CD14-positive monocyte (primary cell): ENCODE measurements at places on chromosomes 4 and X.

DNA sequence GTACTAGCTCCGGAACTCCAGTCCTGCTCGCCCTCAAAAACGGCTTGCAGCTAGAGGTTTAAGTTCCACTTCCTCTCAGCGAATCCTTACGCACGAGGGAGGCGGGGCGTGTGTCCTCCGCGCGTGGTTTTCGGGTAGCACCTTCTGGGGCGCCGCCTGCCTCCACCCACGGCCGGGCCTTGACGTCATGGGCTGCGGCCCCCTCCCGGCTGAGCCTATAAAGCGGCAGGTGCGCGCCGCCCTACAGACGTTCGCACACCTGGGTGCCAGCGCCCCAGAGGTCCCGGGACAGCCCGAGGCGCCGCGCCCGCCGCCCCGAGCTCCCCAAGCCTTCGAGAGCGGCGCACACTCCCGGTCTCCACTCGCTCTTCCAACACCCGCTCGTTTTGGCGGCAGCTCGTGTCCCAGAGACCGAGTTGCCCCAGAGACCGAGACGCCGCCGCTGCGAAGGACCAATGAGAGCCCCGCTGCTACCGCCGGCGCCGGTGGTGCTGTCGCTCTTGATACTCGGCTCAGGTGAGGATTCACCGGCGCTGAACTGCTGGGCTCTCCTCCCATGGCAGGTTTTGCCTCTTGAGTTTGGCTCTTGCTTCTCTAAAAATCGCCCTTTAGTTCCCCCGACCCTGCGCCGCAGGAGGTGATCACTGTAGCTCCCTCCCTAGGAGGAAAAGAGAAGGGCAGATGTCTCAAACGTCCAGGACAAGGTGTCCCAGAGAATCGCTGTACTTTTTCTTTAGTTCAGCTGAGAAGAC, at the start of gene AREG:
Gene AREG, plus strand, starts transcription at position 246 of the 752 bp plus-strand sequence. Its CDS starts 210 bp downstream, at position 456.
- DNase-seq = peak; percentile 73

DNA sequence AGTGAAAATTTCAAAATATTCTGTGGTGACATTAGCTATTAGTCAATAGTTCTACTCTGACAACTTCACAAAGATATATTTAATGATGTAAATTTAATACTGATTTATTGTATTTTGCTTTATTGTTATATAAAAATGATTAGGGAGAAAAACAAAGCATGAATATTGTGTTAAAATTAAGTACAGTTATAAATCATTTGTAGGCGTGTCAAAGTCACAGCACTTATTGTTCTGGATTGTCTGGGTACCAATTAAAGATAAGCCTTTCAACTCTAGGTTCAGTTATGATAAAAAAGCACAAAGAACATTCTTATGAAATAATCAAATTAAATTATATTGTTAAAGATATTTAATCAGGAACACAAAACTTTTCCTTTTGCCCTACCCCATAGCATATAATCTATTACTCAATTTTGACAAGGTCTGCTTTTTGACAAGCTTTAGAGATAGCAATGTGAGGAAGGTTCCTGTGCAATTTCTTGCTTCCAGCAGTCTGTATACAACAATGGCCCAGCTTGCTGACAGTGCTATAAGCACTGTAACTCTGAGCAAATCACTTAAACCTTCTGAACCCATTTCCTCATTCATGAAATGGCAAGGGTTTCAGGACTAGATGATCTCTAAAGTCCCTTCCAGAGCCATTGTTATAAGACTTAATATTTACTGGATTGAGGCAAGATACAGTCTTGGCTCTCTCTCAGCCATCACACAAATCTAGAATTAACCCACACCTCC, 910.3 kb upstream of the LCORL start:
- DNase-seq = no peak

DNA sequence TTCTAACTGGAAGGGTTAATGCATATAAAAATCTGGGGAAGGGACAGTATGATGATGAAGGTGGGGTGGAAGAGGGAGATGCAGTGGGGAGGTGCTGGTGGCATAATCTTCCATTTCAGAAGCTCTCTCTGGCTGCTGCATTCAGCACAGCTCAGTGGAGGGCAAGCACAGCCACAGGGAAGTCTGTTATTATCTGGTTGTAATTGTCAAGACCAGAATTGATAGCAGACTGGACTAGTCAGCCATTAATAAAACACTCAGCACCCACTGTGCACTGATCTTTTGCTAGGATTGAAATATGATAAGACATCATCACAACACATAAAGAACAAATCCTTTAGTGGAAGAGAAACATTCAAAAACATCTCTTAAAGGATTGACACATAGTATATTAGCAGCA, 414.2 kb upstream of the LCORL start:
- no peak for DNase-seq

GRCh38 chr4:140705625-140706275, 50.4 kb downstream of the TBC1D9 start:
- DNase-seq = no peak

GRCh38 chr4:113445286-113445685, 316.3 kb downstream of the CAMK2D start:
- no peak for DNase-seq

DNA sequence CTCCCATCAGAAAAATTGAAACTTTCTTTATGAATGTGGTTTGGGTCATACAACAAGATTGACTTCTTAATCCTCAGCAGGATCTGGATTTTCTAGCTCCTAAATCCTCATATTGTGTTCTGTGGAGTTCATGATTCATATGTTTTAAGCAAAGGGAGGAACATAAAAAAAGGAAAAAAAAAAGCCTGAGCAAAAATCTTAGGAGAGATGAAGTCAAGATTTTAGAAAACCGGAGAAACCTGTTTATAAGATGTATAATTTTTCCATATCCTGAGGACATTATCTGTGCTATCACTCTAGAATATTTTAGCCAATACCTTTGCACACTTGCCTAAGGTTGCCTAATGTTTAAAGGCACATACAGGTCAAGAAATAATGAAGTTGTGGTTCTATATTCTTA, 7.0 kb upstream of the EREG start:
- DNase-seq = no peak

DNA sequence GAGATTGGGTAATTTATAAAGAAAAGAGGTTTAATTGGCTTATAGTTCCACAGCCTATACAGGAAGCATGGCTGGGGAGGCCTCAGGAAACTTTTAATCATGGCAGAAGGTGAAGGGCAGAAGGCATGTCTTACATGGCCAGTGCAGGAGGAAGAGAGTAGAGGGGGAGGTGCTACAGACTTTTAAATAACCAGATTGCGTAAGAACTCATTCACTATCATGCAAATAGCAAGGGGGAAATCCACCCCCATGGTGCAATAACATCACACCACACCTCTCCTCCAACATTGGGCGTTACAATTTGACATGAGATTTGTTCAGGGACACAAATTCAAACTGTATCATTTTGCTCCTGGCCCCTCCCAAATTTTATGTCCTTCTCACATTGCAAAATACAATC, 353.8 kb upstream of the PABPC5 start:
- no peak for DNase-seq

GRCh38 chrX:34918091-34918736, 24.4 kb upstream of the FAM47B start:
- no peak for DNase-seq

GRCh38 chrX:49725923-49726904, 30.4 kb upstream of the PAGE1 start:
- DNase-seq = no peak

- DNase-seq = no peak
Observed at GRCh38 chrX:56793521-56794320, 64.7 kb downstream of the NBDY start.

DNA sequence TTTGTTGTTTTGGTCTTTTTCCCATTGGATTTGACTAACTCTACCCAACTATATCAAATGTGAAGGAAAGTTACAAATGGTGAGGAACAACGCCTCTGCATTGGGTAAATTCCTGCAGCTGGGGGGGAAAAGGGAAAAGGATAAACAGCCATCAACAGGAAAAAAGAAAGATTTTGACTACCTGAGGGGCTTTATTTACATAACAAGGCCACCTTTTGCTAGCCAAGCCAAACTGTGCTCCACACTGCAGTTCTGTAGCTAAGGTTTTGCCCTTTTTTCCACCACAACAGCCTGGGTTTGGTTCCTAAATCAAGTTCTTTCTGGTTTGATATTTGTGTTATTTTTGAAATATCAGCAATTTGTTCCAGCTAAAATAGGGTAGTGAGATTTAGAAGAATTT, 40.8 kb downstream of the RHOXF2B start:
- DNase-seq = no peak

DNA sequence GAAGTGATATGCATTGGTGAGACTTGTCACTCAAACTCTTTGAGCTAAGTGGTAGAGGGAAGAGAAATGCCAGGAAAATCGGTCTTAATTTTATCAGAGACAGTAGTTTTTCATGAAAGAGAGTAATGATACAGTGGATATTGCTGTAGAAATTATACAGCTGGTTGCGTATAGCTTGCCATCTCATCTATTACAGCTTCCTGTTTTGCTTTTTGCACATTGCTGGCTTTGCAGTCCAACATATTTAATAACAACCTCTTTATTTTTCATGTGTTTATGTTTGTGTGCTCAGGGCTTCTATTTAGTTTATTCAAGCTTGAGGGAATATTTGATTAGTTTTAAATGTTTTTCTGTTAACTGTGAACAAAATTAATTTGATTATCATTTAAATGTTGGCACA, 11.5 kb downstream of the SMAD1 start:
- no peak for DNase-seq

GRCh38 chr4:152304220-152304619, 231.7 kb downstream of the FBXW7 start:
- no peak for DNase-seq

- DNase-seq = no peak
Observed at GRCh38 chrX:103685396-103685795, 1.1 kb downstream of the MORF4L2 start.

DNA sequence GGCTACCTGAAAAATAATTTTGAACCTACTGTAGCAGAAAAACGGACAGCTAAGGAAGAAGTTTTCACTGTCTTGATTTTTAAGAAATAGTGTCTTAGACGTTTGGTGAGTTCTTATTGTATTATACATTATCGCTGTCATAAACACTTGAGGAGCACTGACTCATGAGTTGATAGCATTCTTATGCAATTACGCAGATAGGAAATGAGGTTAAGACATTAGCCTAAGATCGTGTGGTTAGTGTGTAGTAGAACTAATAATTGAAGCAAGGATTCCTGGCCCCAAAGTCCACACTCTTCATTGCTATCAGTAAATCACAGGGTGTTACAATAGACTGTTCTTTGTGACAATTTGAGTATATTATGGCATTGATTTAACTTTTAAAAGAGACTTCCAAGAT, 238.1 kb downstream of the ARAP2 start:
- no peak for DNase-seq

DNA sequence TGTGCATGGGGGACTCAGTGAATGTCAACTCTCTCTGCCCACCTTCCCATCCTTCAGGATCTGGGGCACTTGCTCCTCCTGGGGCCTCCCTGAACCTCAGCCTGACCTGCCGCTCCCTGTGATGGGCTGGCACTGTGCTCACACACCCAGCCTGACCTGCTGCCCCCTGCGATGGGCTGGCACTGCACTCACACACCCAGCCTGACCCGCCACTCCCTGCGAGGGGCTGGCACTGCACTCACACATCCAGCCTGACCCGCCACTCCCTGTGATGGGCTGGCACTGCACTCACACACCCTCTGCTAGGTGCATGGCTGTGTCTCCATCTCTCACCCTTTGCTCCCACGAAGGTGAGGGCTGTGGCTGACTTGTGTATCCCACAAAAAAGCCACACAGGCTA, 103.4 kb downstream of the ABLIM2 start:
- DNase-seq = no peak

GRCh38 chr4:175540732-175541131, 271.3 kb downstream of the GPM6A start:
- DNase-seq = no peak

DNA sequence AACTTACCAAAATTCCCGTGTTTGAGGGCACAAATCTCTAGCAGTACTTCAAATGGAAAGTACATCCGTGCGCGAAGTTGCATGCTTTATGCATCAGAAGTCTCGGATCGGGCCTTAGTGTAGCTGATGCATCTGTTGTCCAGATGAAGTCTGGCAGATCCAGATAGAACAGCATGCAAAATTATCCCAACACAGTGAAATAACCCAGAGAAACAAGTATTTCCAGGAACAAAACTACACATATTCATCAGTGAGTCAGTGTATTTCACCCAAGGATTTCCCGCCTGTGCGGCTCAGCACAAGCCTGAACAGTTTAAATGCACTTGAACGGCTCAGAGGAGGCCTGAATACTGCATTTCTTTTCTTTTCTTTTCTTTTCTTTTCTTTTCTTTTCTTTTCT, 27.4 kb upstream of the CLDN24 start:
- DNase-seq = no peak
